ENCODE measurements at places on chromosomes 2 and 18.
A peak's percentile ranks its signal among the peaks of the same experiment; 100 is the strongest.

DNA sequence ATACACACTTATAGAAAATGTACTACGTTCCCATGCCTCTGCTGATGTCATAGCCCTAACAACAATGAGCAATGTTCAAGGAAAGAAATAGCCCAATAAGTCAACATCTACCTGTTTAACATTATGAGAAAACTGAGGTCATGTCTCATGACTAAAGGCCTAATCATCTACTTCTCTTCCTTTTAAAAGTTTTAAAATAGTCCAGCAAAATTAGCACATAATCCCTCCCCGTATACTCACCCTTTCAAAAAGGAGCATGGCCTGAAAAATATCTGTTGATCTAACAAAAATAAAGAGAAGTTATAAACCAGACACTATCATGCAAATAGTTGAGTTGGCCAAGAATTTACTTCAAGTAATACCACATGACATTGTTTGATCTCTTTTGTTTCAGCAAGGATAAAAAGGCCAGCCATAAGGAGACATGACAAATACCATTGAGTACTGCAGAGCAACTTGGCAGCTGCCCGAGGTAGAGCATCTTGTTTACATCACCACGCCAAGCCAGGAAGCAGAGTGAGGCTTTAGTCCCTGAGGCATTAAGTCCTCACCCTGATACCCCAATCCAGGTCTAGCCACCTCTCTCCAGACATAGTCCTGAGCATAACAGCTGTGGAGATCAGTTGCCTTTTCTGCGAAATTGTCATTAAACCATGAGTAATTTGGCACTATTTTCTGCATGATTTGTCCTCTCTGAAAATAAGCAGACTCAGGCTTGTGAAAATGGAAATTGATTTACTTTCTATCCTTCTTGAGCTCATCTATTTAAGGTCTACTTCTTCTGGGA is 137.4 kb upstream of the ETAA1 start:
- DNase-seq, result peak; percentile 19

- DNase-seq, result no peak
Observed at GRCh38 chr2:10047616-10048500, 4.5 kb downstream of the KLF11 start.

DNA sequence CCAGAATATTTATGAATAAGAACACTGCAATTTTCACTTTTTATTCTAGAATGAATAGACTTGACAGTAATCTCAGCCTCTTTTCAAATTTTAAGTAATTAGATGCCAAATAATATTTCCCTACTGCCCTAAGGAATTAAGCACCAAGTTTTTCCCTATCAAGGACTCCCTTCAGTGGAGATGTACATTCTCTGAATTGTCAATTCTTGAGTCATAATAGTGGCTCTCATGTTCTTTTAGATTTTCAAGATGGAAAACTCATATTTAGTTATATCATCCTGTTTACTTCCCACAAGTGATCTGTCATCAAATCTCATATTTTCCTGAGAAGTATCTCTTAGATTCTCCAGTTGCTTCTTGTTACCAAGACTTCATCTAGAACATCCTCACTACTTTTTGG is 1248.9 kb upstream of the CHAC2 start:
- DNase-seq, result no peak

DNA sequence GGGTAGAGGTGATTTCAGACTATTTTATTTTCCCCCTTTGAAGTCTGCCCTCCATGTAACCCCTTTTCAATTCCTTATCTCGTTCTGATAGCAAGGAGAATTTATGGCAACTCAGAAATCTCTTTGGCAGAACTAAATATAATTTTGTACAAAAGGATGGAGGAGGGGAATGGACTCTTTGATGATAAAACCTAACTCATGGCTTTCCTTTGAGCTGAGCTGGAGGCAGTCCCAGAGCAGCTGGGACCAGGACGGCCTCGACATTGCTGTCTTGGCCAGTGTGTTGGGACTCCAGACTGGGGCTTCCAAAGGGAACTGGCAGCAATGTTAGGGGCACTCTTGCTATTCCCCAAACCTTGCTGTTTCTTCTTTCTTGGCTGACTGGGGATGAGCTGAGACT is 47.7 kb downstream of the PAX8 start:
- DNase-seq, result no peak

GRCh38 chr2:33320573-33320972 is 155.9 kb upstream of the RASGRP3 start:
- no peak for DNase-seq

GRCh38 chr18:44497757-44498490 is 182.8 kb upstream of the SETBP1 start:
- no peak for DNase-seq

DNA sequence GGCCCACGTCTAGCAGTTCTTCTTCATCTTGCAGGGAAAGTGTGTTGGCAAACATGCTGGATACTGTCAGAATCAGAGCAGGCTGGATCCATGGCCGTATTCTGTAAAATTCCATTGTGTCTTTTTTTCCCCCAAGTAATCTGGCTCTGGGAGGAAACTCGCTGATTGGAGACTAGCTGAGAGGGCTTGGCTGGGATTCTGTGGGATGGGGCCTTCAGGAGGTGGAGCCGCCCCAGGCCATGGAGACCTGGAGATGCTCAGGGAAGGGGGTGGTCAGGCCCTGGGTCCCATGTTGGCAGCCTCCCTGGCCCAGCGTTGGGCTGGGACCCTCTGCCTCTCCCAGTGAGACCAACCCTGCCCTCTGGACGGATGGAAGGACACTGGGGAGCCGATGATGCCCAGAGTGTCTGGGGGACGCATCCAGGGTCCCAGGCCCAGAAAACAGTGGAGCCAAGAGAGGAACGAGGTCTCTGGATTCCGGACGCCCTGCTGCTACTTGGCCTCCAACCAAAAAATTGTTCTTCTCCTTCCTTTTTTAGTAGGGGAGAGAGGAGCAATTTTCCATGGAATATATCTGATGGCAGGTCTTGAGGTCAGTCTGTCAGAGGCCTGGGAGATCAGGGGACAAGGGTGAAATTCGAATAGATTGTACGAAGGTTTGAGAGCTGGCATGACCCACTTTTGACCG is 114.5 kb downstream of the AGAP1 start:
- DNase-seq, result no peak

GRCh38 chr18:1487457-1487856 is 582.8 kb downstream of the ADCYAP1 start:
- DNase-seq, result no peak

DNA sequence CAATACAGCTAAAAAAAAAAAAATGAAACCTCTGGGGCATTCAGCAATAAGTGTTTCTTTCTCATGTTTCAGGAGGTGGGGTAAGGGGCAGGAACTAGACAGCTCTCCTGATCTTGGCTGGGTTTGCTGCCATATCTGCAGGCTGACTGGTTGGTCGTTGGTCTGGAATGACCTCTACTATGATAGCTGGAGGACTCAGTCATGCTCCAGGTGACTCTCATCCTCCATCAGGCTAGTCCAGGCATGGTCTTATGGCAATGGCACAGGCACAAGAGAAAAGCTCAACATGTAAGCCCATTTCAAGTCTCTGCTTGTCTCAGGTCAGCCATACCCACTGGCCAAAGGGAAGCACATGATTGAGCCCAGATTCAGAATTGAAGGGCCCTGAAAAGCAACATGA is 9.5 kb upstream of the SLC1A4 start:
- DNase-seq, result no peak

DNA sequence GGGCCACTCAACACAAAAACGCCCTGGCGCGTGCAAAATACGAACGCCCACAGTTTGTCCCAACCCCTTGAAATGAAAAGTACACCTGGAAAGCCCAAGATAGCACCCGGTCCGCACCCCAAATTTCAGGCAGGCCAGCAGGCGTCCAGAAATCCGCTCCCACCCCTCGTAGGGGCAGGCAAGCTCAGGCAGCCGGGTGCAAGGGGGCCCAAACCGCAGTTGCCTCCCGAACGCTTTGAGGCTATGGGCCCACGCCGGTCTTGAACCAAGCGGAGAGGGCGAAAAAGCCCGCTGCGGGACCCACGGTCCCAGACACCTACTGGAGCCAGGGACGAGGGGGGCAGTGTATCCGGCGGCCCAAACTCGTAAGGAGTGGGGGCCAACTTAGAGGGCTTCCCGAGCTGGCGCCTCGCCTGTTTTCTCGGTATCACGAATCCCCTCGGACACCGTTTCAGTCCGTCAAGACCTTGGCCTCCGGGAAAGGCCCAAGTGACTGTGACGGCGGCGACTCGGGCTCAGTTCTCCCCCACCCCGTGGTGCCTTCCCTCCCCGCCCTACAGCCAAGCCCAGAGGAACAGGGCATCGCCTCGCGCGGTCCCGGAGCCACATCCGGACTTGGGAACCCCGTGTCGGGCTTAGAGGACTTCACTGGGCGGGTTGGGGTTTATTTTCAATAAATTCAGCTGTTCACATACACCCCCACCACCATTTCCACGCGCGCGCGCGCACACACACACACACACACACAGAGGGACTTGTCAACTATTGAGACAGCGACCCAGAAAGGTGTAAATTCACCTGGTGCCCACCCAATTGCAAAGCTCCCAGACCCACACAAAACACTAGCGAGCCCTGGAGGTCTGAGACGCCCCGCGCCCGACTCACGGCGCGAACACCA is 6.2 kb upstream of the SATB2 start:
- DNase-seq, result no peak

GRCh38 chr2:108412995-108413710 is 35.4 kb downstream of the SULT1C4 start:
- DNase-seq, result no peak

- no peak for DNase-seq
Observed at GRCh38 chr2:157250836-157251235, 6.7 kb upstream of the GALNT5 start.

DNA sequence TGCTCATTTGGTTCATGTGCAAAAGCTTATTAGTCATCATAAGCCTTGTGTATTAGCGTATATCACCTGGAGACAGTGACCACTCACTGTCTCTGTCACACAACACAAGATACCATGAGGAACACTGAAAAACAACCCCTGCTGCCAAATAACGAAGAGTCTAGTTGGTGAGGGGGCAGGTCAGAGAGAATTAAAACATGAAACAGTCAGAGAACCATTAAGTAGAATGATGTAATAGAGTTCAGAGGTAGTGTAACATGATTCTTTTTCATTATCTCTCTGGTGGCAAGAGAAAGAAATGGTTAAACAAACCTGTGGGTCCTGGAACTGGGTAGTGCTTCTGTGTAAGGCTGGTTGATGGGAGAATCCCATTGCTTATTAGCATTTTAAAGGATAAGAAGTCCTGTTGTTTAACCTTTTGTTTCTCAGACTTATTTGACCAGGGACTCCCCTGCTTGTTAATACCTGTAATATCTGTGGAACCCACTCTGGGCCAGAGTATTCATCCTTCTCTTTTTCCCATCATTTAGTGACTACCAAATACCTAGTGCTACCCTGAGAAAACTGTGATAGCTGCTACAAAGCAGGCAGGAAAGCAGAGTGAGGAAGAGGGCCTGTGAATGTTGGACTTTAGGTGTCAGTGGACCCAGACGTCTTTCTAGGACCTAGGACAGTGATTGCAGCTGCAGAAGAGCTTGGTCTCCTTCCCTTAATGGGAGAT is 38.0 kb downstream of the PTRHD1 start:
- DNase-seq, result no peak

GRCh38 chr2:159126432-159127022 is 158.1 kb downstream of the TANC1 start:
- DNase-seq, result no peak

DNA sequence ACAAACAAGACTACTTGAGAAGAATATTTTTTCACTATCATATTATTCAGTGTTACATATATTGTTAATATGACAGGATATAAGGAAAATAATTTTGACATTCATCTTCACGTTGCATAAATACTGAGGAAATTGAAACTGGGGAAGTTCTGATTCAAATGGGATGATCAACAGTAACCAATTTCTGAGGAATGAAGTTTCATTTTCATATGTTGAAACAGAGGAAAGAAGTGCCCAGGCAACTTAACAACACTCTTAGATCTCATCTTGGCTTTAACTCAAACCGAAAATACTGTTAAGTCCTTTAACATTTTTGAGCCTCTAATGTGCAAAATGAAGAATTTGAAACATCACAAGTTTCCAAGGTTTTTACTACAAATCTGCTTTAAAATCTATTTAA is 612.2 kb upstream of the VRK2 start:
- DNase-seq, result no peak

DNA sequence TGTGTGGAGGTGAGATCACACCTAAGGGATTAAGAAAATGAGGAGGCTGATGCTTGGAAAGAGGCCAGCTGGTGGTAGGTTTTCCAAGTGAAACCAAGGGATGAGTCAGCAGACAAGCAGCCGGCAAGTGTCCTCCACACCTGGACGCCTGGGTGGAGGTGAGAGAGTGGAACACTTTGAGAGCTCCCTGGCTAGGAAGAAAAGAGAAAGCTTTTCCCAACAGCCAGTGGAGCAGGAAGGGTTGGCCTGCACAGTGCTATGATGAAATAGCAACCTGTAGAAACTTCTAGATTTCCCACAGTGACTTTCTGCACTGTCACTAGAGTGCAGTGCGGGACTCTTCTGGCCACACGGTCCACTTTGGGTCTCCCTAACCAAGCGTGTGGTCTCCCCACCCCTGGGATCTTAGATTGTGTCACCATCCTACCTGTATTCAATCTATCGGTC is 19.6 kb upstream of the IL37 start:
- no peak for DNase-seq

GRCh38 chr2:168560817-168561499 is 104.9 kb downstream of the CERS6 start:
- peak; percentile 16 for DNase-seq

GRCh38 chr2:162215162-162215561 is 28.1 kb downstream of the FAP start:
- no peak for DNase-seq

- DNase-seq, result no peak
Observed at GRCh38 chr2:217279556-217279955, 419.7 kb upstream of the TNP1 start.

DNA sequence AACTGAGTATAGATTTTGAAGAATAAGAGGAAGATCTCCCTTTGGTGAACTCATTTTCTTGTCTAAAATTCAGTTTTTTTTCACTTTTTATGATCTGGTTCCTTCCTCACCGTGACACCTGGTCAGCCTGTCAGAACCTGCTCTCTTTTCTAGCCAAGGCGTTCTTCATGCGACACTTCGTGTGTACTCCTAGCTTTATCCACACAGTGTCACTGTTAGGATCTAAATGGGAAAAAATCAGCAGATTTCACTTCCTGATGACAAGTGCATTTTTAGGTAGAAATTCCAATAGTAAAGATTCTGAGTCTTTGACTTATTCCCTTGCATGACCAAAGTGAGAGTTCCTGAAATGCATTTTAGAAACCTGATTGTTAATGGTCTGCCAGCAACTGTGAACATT is 89.8 kb downstream of the KLHL14 start:
- DNase-seq, result peak; percentile 15

- DNase-seq, result no peak
Observed at GRCh38 chr2:233173115-233173514, 78.4 kb upstream of the ATG16L1 start.

- DNase-seq, result no peak
Observed at GRCh38 chr18:74152857-74153256, 4.5 kb downstream of the TIMM21 start.

DNA sequence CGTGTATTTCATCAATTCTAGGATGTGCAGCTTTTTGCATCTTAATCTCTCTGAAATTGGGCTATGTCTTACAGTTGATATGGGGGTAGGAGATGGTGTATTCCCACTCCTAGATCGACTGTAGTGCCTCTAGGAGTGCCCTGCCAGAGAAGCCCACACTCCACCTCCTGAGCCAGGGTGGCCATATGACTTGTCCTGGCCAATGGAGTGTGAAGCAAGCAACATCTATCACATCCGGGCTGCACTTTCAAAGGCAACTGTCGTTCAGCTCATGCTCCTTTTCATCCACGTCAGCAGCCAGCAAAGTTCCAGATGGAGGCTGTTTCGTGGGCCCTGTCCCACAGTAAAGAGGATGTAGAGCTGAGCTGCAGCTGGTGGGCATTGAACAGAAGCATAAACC is 149.4 kb upstream of the SLC1A4 start:
- DNase-seq, result no peak

GRCh38 chr2:10864861-10865636 is 46.7 kb upstream of the KCNF1 start:
- DNase-seq, result no peak
